ENCODE measurements at places on chromosomes 11 and 22.

- DNase-seq, result no peak
These were observed 17.7 kb upstream of the TMPRSS5 start for GRCh38 chr11:113723787-113724186.

DNA sequence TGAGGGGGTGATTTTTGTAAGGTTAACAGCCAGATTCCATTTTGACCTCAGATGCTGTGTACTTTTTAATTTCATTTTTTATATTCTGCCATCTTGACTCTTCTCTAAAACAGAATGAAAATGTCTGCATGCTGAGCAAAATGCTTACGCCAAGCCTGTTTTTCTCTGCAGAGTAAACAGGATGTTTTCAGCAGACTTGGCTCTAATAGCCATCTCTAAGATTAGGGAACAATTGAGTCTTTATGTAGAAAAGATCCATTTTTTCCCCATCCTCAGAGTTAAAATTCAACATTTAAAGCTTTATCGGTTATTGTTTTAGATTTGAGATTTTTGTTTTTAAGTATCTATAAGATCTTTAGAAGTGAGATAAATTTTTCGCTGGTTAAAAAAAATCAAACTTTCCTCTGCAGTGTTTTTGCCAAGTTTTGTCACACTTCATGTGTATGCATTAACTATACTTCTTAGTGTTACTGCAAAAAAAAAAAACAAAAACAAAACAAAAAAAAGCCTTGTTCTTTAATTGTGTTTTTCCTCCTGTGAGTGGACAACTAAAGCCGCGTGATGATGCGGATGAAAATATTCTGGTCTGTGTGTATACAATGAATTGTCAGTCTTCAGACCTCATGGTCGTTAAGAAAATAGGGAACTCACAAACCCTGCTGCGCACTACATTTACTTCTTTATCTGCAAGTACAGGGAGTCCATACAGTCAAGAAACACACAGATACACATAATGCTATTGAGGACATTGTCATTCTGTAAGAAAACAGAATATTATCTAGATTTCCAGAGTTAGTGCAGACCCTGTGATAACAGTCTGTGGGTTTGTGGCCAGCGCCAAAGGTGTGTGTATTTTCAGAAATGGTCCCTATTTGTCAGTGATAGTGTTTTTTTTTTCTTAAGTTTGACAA is 17.5 kb upstream of the ADSL start:
- DNase-seq, result no peak

- DNase-seq, result no peak
These were observed 1.9 kb upstream of the KDM2A start for GRCh38 chr11:67117176-67117575.

- no peak for DNase-seq
These were observed 24.9 kb upstream of the GNB1L start for GRCh38 chr22:19879643-19879991.

DNA sequence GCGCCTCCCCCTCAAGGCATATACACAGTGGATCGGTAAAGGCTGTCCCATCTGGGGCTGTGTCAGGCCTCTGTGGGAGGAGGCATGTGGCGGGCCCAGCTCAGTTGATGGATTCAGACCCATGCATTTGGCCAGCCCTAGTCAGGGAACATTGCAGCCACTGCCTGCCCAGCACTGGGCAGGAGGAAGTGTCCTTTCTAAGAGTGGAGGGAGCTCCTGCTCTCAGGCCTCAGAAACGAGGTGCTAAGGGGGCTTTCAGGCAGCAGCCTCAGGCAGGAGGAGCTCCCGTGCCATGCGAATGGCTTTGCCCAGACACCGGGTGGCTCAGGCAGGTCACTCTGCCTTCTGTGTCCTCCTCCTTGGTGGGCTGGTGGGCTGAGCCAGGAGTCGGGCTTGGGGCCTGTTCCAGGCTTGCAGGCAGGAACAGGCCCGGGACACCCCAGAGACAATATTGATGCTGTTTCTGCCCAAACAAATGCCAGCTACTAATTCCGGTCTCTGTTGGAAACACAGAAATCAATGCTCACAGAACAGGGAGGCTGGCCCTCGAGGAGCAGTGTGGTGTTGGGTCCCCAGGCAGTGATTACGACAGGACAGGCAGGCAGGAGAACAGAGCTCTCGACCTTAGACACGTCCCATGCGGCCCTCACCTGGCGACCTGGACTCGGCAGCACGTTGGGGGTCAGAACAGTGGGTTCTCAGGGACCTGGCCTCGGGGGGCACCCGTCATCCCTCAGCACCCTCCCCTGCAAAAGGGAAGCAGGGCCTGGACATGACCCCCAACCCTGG is 42.3 kb upstream of the CCDC188 start:
- no peak for DNase-seq

GRCh38 chr11:123472236-123472935 is 42.3 kb downstream of the GRAMD1B start:
- DNase-seq, result no peak

GRCh38 chr22:41922328-41922727 is 4.3 kb downstream of the TNFRSF13C start:
- no peak for DNase-seq

DNA sequence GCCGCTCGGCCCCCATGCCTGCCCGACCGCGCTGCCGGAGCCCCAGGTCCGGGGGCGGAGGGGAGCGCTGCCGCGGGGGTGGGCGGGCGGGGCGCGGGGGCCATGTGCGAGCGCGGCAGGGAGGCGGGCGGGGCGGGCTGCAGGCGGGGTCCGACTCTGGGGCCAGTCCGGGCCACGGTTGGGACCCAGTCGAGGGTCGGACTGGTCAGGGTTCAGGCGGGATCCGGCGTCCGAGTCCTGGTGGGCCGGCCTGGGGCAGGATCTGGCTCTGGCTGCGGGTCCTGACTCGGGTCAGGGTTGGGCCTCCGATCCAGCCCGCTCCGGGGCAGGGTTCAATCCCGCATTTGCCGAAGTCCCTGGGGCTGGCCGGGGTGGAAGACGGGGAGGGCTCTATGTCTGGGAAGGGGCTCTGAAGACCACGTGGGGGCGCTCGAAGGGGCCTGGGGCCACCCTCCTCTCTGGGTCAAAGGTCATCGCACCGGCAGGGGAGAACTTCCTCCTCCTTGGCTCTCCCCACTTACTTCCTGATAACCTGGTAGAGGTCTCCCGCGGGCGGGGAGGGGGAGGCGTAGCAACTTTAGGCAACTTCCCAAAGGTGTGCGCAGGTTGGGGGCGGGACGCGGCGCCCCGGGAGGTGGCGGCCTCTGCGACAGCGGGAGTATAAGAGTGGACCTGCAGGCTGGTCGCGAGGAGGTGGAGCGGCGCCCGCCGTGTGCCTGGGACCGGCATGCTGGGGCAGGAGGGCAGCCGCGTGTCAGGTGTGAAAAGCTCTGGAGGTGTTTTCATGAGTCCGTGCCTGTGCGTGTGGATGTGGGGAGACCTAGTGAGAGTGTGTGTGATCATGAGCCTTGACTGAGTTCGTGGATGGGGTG is 603 bp downstream of the ESRRA start:
- peak; percentile 85 for DNase-seq

- DNase-seq, result no peak
These were observed 40.0 kb downstream of the DUSP8 start for GRCh38 chr11:1532014-1532586.

- DNase-seq, result no peak
These were observed 374.8 kb downstream of the MIAT start for GRCh38 chr22:27032091-27032761.

DNA sequence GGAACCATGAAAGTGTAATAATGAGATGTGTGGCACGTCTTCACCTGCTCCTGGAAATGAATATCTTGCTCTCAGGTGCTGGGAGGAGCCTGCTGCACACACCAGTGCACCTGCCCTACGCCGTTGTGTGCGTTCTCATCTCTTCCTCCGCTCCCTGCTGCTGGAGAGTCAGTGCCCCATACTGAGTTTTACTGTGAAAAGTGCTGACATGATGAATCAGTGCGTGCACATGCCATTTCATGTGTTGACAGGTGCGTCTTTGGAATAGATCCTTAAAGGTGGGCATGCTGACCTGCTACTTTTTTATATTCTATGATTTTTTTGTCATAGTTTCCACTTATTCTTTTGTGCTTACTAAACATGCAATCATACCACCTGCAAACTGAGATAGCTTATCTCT is 1015.8 kb downstream of the BRD1 start:
- no peak for DNase-seq

DNA sequence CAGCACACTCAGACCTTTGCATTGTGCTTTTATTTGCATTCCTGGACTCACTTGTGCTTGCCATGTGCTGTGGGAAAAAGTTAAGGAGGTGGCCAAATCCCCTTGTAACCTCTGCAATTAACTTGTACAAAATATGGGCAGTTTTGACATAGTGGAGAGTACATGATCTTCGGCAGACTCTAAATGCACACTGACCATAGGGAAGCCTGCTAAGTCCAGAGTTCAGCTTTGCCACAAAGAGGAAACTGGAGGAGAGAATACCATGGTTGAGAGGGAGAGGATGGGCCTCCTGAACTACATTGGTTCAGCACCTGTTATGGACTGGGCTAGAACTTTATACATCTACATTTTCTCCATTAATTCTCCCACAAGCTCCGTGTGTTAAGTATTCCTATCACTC is 37.6 kb upstream of the CEP295 start:
- no peak for DNase-seq

- no peak for DNase-seq
These were observed 406.3 kb downstream of the ETS1 start for GRCh38 chr11:128181088-128181480.

- DNase-seq, result no peak
These were observed 752.9 kb downstream of the CNTN5 start for GRCh38 chr11:99773646-99774045.

GRCh38 chr11:134616038-134616437 is 204.0 kb upstream of the B3GAT1 start:
- no peak for DNase-seq

DNA sequence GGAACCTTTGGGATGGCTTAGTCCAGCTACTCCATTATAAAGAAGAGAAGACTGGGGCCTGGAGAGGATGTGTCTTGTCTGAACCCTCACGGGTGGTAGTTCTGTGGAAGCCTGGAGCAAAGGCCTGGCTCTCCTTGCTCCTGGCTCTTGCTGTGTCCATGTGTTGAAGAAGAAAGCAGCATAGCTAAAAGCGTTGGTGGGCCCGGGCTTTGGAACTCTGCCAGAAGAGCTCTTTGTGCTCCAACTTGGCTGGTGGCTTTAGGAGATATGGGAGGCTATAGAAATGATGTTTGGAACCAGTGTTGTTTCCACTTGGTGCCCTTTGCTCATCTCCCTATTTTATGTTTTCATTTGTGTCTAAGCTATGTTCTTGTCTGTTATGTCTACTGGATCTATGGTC is 131.1 kb downstream of the DBX1 start:
- no peak for DNase-seq

DNA sequence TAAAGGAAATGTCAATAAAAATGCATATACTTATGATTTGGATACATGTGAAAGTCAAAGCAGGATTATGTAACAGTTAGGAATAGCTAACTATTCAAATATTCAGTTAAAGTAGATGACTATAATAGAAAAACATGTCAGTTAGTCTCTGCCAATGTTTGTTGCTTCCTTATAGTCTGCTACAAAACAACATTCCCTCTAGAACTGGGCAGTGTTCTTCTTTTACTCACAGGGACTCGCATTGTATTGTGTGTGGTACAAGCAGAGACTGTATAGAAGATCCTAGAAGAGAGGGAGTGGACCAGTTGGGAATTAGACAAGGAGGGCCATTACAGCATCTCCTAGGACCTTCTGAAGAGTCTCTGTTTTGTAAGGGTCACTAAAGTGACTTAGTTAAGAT is 10.6 kb downstream of the ACAT1 start:
- DNase-seq, result no peak

- no peak for DNase-seq
These were observed 741 bp upstream of the MTA2 start for GRCh38 chr11:62602141-62603071.

DNA sequence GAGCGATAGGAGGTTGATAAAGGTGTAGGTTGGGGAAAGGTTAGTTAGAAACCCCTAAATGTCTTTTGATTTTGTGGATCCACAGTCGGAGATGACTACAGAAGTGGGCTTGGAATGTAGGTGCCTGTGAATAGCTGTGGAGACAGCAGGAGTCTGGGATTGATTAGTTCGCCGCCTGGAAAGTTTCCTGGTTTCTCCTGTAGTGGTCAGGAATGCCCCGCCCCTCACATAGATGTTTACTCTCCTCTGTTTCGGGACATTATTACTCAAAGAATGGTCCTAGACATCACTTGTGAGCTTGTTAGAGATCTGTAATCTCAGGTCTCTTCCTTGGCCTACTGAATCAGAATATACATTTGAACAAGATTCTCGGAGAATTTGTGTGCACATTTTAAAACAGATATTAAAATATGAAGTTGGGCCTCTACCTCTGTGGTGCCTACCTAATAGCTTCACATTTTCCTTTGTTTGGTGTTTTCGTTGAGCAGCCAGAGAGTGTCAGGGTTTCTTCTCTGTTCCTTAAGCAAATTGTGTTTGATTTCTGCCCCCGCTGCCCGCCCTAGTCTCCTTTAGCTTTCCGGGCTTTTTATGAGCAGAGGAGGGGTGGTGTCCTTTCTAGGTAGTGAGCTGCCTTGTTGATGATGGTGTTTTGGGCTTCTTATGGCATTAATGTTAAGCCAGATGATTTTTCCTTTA is 89.4 kb downstream of the PPP6R3 start:
- DNase-seq, result no peak

DNA sequence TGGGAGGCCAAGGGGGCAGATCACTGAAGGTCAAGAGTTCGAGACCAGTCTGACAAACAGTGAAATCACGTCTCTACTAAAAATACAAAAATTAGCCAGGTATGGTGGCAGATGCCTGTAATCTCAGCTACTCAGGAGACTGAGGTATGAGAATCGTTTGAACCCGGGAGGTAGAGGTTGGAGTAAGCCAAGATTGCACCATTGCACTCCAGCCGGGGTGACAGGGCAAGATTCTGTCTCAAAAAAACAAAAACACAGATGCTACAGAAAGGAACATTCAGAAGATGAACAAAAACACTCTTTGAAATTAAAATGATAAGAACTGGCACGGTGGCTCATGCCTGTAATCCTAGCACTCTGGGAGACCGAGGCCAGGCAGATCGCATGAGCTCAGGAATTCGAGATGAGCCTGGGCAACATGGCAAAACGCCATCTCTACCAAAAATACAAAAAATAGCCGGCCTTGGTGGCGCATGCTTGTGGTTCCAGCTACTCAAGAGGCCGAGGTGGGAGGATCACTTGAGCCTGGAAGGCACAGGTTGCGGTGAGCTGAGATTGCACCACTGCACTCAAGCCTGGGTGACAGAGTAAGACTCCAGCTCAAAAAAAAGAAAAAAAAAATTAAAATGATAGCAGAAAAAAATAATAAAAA is 8.5 kb downstream of the RAB6A start:
- no peak for DNase-seq

- no peak for DNase-seq
These were observed 245.6 kb downstream of the BLID start for GRCh38 chr11:121870206-121871045.
